Activated CD8-positive, alpha-beta T cell treated with anti-CD3 and anti-CD28 coated beads, Interleukin-2, amount 10 ng/mL, durations not matched to agents 7 days and 5 days (primary cell): ENCODE measurements at places on chromosomes 11 and 22.

DNA sequence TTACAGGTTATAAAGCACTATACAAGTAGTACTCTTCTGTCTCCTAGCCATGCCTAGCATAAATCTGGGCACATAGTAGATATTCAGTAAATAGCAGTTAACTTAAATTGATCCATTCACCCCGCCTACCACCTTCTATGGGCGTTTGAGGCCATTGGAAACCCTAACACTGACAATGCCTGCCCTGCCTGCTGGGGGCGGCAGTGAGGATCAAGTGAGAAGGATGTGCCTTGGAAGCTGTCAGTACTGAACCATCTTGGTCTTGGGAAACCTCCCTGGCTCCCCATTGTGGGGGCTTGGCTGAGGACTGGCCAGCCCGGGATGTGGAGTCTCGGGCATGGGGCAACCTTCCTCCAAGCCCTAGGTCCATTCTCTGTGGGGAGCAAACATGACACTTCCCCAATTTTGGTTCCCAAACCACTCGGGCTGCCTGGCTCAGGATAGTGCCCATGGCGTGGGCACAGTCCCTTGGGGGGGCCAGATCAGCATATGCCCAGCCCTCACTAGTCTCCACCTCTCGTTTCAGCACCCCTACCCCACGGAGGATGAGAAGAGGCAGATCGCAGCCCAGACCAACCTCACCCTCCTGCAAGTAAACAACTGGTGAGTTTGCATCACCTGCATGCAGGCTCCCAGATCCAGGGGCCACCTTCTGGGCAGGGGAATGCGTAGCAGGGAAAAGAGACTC lies 67.4 kb downstream of the FEZ1 start:
- no peak for DNase-seq
- peaks cover 13% of the 10 kb centered on the region for H3K27me3 ChIP-seq
- H3K4me1 ChIP-seq: peaks cover 3% of the 10 kb centered on the region
- no peak overlapping the region for H3K4me3 ChIP-seq
- H3K27ac ChIP-seq: no peak overlapping the region

DNA sequence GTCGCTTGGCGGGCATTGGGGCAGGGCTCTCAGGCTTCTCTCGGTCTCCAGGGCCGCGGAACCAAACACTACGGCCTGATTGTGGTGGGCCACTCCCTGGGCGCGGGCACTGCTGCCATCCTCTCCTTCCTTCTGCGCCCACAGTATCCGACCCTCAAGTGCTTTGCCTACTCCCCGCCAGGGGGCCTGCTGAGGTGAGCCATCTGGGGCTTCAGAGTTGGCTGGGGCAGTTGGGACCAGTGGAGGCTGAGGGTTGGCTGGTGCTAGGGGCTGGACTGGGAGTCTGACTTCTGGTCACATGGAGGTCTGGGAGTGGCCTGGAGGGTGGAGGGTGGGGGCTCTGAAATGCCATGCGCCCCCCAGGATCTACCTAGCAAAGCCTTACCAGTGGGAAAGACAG lies 15.3 kb upstream of the MYRF start:
- no peak for DNase-seq
- peaks cover 2% of the 10 kb centered on the region for H3K4me1 ChIP-seq
- no peak overlapping the region for H3K4me3 ChIP-seq
- no peak overlapping the region for H3K27ac ChIP-seq
- H3K36me3 ChIP-seq: no peaks in the 10 kb centered on the region
- H3K27me3 ChIP-seq: no peaks in the 10 kb centered on the region

GRCh38 chr11:67266449-67267187 lies at the start of gene GRK2:
TSS of gene GRK2 (plus strand) at chr11:67266473. CDS start at chr11:67266700, 227 bp downstream.
- peak within 1 kb of the TSS; percentile 99 for H3K27ac ChIP-seq
- H3K36me3 ChIP-seq: peaks cover 47% of the 10 kb centered on the region
- DNase-seq: peak; percentile 57
- H3K4me1 ChIP-seq: peaks cover 74% of the 10 kb centered on the region

- DNase-seq: no peak
- no peak overlapping the region for H3K4me3 ChIP-seq
- H3K27me3 ChIP-seq: no peaks in the 10 kb centered on the region
- peaks cover 34% of the 10 kb centered on the region for H3K36me3 ChIP-seq
- H3K27ac ChIP-seq: peak overlapping the region; percentile 55
- H3K4me1 ChIP-seq: peaks cover 73% of the 10 kb centered on the region
Observed at GRCh38 chr11:63882555-63883242, 34.3 kb downstream of the RCOR2 start.

GRCh38 chr22:46073683-46074504 lies 76.4 kb upstream of the PPARA start:
- H3K4me3 ChIP-seq: peak overlapping the region; percentile 15
- H3K27ac ChIP-seq: no peak overlapping the region
- no peak for DNase-seq
- peaks cover 39% of the 10 kb centered on the region for H3K4me1 ChIP-seq
- peaks cover 1% of the 10 kb centered on the region for H3K36me3 ChIP-seq
- H3K27me3 ChIP-seq: peaks cover 3% of the 10 kb centered on the region

- no peak overlapping the region for H3K27ac ChIP-seq
- peaks cover 11% of the 10 kb centered on the region for H3K4me1 ChIP-seq
- no peak for DNase-seq
- H3K4me3 ChIP-seq: no peak overlapping the region
- no peaks in the 10 kb centered on the region for H3K27me3 ChIP-seq
Observed at GRCh38 chr11:130261571-130261970, 53.1 kb downstream of the ZBTB44 start.

DNA sequence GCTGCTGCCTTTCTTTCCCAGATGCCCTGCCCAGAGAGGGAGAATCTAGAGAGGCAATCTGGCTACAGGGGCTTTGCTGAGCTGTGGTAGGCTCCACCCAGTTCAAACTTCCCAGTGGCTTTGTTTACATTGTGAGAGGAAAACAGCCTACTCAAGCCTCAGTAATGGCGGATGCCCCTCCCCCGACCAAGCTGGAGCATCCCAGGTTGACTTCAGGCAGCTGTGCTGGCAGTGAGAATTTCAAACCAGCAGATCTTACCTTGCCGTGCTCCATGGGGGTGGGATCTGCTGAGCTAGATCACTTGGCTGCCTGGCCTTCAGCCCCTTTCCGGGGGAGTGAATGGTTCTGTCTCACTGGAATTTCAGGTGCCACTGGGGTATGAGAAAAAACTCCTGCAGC lies 12.2 kb downstream of the BDNF start:
- H3K4me3 ChIP-seq: no peak overlapping the region
- no peak overlapping the region for H3K27ac ChIP-seq
- H3K27me3 ChIP-seq: no peaks in the 10 kb centered on the region
- no peaks in the 10 kb centered on the region for H3K4me1 ChIP-seq

- H3K27ac ChIP-seq: no peak overlapping the region
- no peaks in the 10 kb centered on the region for H3K36me3 ChIP-seq
- H3K27me3 ChIP-seq: no peaks in the 10 kb centered on the region
- no peak for DNase-seq
- no peak overlapping the region for H3K4me3 ChIP-seq
- no peaks in the 10 kb centered on the region for H3K4me1 ChIP-seq
Observed at GRCh38 chr22:20198557-20199319, 47.9 kb upstream of the CCDC188 start.

DNA sequence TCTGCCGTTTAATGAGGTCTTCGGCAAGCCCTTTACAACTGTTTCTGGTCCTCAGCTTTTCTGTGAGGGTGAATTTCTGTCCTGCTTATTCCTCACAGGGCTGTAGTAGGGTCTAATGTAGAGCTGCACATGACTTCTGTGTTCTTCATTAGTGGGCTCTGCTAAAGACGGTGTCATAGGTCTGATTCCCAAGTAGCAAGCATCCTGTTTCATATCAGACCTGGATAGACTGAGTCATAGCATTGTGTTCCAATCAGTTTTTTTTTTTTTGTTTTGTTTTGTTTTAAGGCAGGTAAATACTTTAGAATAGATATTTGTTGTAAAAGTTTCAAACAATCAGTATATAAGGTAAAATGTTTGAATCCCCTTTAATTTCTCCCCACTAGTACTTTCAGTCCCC lies 35.4 kb downstream of the BIRC2 start:
- H3K27ac ChIP-seq: no peak overlapping the region
- H3K36me3 ChIP-seq: peaks cover 51% of the 10 kb centered on the region
- H3K4me3 ChIP-seq: no peak overlapping the region
- H3K4me1 ChIP-seq: peaks cover 10% of the 10 kb centered on the region

GRCh38 chr22:27299181-27300085 lies 502.1 kb downstream of the MN1 start:
- H3K4me1 ChIP-seq: no peaks in the 10 kb centered on the region
- no peaks in the 10 kb centered on the region for H3K36me3 ChIP-seq
- no peak for DNase-seq
- no peak overlapping the region for H3K27ac ChIP-seq
- H3K4me3 ChIP-seq: no peak overlapping the region

DNA sequence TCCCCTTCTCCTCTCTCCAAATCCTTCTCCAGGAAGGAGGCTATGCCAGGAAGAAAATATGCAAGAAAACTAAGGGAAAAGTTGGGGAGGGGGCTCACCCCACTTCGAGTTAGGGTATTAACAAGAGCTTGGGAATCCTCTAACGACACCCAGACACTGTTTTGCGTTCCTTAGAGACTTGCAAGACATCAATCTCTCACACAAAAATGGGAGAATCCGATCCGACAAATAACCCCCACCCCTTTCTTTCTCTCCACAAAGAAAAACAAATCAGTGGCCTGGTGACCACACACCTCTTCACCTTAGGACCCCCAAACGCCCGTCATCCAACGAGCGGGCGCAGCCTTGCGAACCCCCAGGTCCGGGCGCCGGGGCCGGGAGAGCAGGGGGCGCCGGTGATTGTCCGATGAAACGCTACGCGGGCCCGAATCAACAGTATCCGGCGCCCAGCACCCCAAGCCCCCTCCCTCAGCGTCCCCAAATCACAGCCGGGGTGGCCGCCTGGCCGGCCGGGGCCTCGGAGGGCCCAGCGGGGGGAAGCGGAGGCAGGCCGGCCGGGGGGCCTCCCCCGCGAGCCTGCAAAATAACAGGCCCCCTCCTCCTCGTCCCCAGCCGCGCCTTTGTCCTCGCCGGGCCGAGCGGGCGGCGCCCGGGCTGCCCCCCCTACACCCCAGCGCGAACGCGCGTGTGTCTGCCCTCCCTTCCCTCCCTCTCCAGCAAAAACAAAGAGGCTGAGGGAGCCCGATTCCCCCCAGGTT lies 690 bp downstream of the CSNK1E start:
- no peaks in the 10 kb centered on the region for H3K27me3 ChIP-seq
- H3K36me3 ChIP-seq: peaks cover 11% of the 10 kb centered on the region
- peaks cover 50% of the 10 kb centered on the region for H3K4me1 ChIP-seq
- peak; percentile 56 for DNase-seq

DNA sequence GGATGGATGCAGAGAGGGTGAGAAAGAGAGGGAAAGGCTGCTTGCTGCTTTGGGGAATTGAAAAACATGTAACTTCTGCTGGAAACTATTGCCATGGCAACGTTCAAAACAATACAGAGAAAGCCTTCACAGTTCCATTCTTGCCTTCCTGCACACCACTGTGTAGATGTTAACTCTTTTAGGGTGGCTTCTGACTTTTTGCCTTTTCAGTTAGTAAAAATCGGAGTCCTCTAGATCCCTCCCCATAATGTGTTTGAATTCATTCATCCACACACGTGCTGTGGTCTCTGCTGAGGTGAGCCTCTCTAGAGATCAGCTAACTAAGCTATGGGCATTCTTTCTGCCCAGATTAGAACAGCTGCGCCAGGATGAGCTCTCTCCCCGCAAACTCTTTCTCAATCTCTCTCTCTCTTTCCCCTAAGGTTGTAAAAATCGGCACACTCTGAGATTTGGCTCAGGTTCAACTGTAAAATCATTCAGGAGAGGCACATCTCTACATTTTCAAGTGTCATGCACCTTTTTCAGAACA lies 1178.3 kb downstream of the LRRC4C start:
- H3K27me3 ChIP-seq: no peaks in the 10 kb centered on the region
- H3K4me1 ChIP-seq: no peaks in the 10 kb centered on the region
- H3K27ac ChIP-seq: no peak overlapping the region
- H3K4me3 ChIP-seq: no peak overlapping the region
- DNase-seq: no peak
- no peaks in the 10 kb centered on the region for H3K36me3 ChIP-seq
